Right ventricle myocardium inferior (tissue), 1 donor: ENCODE measurements at places on chromosomes 16 and 17. TPM values are rescaled to one million over a fixed set of nuclear protein-coding genes. Genes with fewer than 3 reads are reported as not detected.

The LLGL2 gene
- 4.1 TPM for total RNA-seq

The SLC22A31 gene
- not detected for total RNA-seq

DNA sequence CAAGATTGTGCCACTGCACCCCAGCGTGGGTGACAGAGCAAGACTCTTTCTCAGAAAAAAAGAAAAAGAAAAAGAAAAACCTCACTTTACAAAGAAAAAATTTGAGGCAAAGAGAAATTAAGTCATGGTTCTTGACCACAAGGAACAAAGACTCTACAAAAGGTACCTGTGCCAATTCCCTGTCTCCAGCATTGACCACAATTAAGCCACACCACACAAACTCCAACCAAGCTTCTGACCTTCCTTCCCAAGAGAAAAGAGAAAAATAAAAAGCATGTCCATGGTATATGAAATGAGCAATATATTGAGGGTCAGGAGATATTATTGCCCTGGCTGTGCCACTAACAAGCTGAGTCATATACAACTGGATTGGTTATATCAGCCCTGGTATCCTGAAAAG is 146.3 kb upstream of the NOG start:
- no peak for DNase-seq

The ADCY7 gene
- 11.7 TPM for total RNA-seq

- DNase-seq: no peak
These were observed 1.8 kb upstream of the ALG1 start for GRCh38 chr16:5069854-5070253.

DNA sequence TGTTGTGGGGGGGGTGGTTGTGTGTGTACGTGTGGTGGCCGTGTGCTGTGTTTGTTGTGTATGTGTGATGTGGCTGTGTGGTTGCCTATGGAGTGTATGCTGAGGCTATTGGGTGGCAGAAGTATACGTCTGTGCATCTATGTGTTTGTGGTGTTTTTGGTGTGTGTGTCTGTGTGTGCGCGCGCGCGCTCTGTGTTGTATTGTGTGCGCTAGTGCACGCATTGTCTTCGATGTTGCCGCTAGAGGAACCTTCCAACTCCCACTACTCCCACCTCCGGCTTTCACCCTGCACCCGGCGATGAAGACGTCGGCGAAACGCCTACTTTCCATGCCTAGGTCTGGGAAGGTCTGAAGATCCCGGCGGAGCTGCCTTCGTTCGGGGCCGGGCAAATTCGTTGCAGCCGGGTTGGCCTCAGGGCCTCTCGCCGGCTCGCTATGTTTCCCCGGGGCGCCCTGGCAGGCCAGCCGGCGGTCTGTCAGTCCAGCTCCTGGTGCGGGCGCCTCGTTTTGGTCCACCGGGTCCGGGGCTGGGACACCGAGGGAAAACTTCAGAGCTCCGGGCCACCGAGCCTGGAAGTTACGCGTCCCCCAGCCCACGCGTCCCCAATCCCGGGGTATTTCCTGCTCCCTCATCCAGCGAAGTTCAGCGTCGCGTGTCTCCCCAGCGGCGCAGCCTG is 5.2 kb upstream of the DLX4 start:
- DNase-seq: peak; percentile 51

DNA sequence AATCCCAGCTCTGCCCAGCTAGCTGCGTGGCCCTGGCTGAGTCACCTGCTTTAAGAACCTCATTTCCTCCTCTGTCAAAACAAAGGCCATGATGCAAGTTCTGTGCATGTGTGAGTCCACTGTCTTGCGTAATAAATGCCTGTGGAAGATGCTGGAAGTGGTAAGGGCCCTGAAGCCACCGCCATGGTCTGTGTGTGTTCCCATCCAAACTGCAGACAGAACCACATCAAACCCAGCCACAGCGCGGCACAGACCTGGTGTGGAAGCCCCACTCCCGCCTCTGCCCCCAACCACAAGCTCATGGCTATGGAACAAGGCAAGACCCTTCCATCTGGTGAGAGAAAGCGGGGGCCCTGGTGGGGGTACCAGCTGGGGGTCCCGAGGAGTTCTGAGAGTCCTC is 26.0 kb downstream of the NECAB2 start:
- DNase-seq: peak; percentile 55

The MSRB1 gene
- total RNA-seq: 25.3 TPM

DNA sequence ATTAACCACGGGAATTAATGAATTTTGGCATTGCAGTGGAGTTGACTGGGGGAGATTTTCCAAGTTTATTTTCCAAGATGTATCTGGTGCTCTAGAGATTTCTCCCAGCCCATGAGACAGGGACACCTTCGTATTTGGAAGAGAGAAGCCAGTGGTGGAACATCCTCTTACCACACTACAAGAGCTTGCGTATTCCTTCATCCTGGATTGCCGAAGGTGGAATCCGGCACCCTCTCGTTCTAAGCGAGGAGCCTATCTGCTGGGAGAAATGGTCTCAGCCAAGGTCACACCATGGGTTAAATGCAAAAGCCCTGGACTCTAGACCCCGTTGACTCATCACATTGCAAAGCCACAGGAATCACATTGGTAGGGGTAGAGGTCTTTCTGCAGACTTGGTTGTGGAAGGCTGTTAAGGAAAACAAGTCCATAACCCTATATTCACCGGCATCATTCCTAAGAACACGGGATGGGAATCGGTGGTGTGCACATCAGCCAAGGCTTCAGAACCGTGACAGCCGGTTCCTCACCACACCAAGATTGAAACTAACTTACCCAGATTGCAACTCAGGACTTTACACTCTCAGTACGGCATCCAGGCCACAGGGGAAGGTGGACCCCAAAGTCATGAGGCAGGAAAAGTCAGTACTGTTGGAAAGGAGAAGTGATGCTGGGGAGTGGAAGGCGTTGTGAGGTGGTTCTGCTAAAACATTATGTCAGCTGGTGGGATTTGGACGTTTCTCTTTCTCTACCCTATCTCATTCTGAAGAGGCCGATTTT is 259.8 kb downstream of the CPPED1 start:
- DNase-seq: no peak

The CLEC3A gene
- total RNA-seq: not detected

The HEATR9 gene
- not detected for total RNA-seq

- DNase-seq: no peak
These were observed 276.1 kb downstream of the SNX29 start for GRCh38 chr16:12252616-12253015.

The SCGB1C2 gene
- not detected for total RNA-seq

- DNase-seq: no peak
These were observed 80.5 kb upstream of the CLEC18B start for GRCh38 chr16:74501484-74502478.

DNA sequence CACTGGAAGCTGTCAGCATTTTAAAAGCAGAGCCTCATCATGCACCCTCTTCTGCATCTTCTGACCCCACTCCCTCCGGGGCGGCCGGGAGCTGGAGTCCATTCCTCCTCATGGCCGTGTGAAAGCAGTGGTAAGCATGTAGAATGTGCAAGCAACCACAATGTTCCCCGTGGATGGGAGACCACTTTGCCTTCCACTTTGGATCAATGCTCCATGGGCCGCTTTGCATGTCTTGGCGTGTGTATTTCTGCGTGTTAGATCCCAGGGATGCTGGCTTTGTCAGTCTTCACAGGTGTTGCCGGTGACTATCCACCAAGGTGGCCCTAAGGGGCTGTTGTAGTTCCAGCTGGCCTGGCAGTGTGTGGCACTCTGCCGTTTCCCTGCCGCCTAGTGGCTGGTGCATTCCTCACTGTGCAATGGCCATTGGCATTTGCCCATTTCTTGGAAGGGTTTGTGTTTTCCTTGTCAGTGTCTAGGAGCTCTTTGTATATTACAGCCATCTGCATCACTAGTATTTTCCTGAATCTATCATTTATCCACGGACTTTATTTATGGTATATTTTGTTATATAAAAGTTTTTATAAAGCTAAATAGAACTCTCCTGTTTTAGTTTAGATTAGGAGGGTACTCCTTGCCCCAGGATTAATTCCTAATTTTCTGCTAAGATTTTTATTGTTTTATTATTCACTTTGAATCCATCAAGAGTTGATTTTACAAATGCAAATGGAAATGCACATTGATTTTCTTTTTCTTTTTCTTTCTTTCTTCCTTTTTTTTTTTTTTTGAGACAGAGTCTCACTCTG is 5.8 kb upstream of the ALDH3A1 start:
- peak; percentile 62 for DNase-seq

The ESRP2 gene
- total RNA-seq: 0.41 TPM

DNA sequence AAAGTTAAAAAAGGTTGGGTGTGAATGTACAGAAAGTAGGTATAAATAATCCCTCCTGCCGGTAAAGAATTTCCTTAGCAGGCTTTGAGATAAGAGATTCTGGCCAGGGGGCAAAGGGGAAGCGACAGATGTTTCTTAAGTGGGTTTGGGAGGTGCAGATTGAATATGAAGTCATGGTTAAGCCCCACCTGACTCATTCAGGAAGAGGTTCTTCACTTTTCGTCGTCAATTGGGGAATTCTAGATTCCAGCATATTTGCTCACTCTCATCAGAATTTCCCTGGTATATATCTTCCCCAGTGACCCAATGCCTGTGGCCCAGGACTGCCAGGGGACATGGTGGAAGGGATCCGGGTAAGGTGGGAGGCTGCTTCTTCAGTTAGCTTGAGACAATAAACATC is 127.8 kb downstream of the CPPED1 start:
- DNase-seq: no peak

- no peak for DNase-seq
These were observed 6.9 kb downstream of the MT1X start for GRCh38 chr16:56689171-56689570.

DNA sequence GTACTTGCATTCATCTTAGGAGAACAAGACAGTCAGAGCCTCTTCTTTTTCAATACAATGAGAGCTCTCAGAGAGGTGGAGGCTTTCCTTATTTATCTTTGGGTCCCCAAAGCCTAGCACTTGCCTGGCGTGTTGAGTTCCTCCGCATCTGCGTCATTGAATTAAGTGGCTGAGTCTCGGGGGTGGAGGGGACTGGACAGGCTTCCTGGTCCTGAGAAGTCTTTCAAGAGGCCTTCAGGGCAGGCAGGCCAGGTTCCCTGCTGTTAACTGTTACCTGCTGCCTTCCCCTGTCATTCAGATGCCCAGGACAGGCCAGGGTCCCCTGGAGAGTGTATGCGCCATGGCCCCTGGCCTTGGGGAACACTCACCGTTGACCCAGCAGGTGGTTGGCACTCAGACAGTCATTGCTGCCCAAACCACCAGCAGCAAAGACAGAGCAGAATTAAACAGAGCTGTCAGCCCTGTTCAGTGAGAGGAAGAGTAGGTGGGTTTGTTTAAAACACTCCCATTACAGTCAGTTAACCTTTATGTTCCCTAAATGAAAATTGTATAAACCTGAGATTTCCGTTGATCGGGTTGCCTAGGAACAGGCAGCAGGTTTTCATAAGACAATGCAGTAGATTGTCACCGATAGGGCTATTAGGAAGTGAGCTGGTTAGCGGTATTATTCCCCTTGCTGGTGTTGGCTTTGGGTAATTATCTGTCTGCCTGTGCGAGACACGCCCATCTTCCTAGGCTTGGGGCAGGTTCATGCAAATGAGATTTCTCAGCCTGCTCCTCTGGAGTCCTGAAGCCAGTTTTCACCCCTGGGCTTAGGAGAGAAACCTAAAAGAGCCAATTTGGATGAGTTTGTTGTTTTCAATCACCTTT is 132.7 kb downstream of the CCDC182 start:
- DNase-seq: no peak

GRCh38 chr17:61251939-61252865 is 147.4 kb upstream of the TBX2 start:
- DNase-seq: peak; percentile 95

DNA sequence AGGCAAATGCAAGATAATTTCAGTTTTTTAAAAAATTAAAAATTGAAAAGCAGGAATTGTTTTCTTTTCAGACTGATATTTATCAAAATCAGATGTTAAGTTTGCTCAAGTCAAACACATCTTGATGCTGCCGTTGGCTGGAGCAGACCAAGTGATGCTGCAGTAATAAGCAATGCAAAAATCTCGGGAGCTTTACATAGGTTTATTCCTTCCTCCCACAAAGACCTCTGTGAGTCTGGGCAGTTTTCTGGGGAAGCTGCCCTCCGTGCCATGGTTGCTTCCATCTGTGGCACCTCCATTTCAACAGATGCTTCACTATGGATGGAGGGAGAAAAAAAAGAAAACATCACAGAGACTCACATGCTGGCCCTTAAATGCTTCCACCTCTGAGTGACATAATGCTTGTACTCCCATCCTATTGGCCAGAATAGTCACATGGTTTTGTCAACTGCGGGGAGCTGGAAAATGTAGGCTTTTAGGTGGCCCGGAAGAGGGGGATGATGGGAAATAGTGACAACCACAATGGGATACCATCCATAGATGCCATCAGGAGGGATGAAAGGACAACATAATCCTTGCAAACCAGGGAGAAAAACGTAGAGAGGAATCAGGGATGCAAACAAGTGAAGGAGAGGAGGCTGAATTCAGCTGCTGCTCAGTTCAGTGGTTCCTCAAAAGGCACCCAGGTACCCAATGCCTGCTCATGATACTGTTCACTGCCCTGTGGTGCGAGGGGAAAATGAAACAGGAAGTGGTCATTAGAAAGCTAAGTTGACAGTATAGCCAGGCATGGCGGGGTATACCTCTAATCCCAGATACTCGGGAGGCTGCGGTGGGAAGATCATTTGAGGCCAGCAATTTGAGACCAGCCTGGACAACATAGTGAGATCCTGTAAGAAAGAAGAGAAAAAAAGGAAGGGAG is 13.5 kb upstream of the ERCC4 start:
- DNase-seq: no peak

The PTGES3L gene
- 51.0 TPM for total RNA-seq

DNA sequence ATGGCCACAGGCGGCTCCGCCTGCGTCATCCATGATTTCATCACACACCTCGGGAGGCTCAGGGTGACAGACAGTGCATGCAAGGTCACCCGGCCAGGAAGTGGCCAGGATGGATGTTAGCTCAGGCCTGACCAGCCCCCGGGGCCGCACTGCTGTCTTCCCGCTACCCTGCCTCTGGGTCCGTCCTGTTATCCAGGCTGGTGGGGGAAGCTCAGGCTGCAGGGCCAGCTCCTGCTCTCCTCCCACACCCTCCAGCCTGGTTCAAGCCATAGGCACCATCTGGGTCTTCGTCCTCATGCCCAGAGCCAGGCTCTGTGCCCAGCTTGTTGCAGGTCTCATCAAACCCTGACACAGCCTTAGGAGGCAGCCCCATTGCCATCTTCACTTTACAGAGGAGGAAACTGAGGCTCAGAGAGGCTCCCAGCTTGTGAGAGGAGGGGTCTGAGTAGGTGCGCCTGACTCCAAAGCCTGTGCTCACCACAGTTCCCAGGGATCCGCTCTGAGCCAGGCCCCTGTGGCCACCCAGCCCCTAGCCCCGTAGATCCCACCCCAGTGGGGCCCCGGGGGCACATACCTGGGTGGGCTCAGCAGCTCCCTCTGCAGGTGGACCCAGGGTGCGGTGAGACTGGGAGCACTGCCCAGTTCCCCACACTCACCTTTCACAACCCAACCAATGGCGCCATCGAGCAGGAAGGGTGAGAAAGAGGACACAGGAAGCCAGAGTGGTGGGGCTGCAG is 412 bp upstream of the ADGRG3 start:
- DNase-seq: peak; percentile 90

DNA sequence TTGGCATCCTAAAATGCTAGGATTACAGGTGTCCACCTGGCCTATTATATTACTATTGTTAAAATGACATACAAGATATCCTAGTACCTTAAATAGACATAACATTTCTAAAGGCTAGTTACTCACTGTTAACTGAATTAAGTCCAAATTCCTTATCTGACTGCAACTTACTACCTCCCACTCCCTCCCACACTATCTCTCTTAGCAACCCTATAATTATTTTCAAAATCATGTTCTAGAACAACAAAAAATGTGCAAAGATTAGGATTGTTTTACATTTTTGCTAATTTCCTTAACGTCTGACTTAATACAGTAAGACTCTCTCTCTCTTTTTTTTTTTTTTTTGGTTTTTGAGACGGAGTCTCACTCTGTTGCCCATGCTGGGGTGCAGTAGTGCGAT is 2.2 kb upstream of the ATF7IP2 start:
- no peak for DNase-seq

GRCh38 chr17:8153525-8153956 is 1.3 kb upstream of the PER1 start:
- DNase-seq: no peak
